ENCODE measurements at places on chromosomes 16 and 17. TPM values are rescaled to one million over a fixed set of nuclear protein-coding genes. Genes with fewer than 3 reads are reported as not detected.

DNA sequence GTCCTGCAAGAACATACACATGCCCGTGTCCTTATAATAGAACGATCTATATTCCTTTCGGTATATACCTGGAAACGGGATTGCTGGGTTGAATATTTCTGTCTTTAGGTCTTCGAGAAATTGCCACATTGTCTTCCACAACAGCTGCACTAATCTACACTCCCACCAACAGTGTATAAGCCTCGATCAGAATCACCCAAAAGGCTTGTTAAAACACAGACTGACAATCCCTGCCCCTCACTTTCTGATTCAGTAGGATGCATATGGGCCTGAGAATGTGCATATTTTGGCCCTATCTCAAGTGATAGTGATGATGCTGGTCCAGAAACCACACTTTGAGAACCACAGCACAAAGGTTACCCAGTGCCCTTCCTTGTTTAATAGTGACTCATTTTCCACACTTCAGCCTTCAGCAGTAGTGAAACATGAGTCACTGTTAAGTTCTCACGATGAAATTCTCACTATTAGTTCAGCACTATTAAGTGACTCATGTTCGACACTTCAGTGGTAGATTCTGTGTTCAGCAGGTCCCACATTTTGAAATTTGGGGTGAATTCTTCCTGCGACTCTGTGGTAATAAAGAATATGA, 215.6 kb downstream of the GRIN2A start:
- DNase-seq: no peak

DNA sequence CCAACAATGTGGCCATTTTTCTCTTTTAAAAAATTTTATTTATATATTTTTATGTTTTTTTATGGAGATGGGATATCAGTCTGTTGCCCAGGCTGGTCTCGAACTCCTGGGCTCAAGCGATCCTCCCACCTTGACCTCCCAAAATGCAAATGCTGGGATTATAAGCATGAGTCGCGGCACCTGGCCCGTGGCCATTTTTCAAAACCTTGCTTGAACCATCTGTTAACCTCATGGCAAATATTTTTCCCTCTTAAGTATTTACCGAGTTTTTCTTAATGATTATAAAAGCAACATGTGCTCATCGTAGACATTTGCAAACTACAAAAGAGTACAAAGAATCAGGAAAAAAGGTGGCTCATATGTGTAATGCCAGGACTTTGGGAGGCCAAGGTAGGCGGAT, 127.6 kb downstream of the ABCC6 start:
- no peak for DNase-seq

- no peak for DNase-seq
Measured at GRCh38 chr17:3546997-3547396, 10.6 kb downstream of the TRPV3 start.

- no peak for DNase-seq
Measured at GRCh38 chr17:73138541-73139138, 26.2 kb upstream of the SSTR2 start.

DNA sequence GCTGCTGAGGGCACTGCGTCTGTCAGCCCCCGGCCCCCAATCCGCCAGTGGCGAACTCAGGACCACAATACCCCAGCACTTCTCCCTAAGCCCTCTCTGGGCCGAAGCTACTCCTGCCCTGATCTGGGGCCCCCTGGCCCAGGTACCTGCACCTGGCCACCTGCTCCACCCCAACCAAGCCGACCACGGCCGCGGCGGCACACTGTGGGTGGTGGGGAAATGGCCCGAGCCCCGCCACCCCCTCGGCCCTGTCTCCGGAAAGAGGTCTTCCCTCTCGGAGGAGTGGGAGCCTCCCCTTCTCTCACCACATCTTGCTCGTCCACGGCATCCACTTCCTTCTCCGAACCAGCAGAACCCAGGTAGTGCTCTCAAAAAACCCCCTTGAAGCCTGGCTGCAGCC, 3.4 kb upstream of the FBRS start:
- no peak for DNase-seq

DNA sequence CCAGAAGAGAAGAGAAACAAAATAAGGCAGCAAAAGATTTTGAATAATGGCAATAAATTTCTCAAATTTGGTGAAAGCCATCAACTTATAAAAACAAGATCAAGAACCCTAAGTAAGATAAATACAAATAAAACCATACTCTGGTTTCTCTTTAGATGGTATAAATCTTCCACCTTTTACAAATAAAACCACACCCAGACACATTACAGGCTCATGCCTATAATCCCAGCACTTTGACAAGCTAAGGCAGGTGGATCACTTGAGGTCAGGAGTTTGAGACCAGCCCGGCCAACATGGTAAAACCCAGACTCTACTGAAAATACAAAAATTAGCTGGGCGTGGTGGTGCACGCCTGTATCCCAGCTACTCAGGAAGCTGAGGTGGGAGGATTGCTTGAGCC, 43.8 kb downstream of the TTLL6 start:
- DNase-seq: no peak

GRCh38 chr17:40180694-40181093, 3.4 kb downstream of the RAPGEFL1 start:
- DNase-seq: no peak

DNA sequence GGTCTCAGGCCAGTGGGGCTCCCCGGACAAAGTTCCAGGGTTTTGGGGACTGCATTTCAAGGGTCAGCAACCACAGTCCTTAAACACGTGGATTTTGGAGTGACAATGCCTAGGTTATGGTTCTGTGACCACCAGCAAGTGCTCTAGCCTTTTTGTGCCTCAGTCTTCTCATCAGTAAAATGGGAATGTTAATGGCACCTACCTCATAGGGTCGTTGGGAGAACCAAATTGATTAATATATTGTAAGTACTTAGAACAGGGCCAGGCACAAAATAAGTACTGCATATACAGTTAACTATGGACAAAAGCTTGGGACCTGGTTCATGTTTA, 13.8 kb downstream of the IL4R start:
- DNase-seq: no peak

GRCh38 chr17:76539631-76540271, at the start of gene PRCD:
Gene PRCD, plus strand, starts transcription at chr17:76540044. Its CDS starts 98 bp downstream, at chr17:76540142.
- peak; percentile 59 for DNase-seq

GRCh38 chr17:34579017-34579946, at the start of gene TMEM132E:
Gene TMEM132E, plus strand, starts transcription at chr17:34579582. Its CDS starts 1,495 bp downstream, at chr17:34581077.
- no peak for DNase-seq

GRCh38 chr17:66469461-66469860, 167.0 kb downstream of the PRKCA start:
- DNase-seq: no peak

DNA sequence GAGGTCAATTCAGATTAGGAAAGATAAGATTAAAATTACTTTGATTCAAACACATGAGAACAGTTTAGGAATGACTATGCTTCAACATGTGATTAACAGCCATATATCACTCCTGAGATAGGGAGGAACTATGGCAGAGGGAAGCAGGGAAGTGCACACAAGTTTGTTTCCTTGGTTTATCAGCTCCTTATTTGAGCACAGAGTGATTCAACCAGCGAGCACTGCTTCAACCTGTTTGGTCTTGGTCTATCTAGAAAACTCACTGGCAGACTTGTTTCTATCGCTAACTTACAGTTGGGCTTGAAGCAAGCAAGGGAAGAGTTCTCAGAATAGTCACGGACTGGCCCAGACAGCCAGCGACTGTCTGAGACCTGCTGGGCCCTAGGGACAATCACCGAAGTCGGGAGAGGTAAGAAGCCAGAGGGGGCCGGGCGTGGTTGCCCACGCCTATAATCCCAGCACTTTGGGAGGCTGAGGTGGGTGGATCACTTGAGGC, 23.5 kb downstream of the TUBG1 start:
- DNase-seq: no peak

DNA sequence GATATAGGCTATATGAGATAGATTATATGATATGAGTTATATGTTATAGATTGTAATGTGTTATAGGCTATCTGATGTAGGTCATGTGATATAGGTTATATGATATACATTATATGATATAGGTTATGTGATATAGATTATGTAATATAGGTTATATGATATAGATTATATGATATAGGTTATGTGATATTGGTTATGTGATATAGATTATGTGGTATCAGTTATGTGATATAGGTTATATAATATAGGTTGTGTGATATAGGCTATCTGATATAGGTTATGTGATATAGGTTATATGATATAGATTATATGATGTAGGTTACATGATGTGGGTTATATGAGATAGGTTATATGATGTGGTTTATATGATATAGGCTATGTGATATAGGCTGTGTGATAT, 68.5 kb downstream of the RGS9 start:
- DNase-seq: no peak

DNA sequence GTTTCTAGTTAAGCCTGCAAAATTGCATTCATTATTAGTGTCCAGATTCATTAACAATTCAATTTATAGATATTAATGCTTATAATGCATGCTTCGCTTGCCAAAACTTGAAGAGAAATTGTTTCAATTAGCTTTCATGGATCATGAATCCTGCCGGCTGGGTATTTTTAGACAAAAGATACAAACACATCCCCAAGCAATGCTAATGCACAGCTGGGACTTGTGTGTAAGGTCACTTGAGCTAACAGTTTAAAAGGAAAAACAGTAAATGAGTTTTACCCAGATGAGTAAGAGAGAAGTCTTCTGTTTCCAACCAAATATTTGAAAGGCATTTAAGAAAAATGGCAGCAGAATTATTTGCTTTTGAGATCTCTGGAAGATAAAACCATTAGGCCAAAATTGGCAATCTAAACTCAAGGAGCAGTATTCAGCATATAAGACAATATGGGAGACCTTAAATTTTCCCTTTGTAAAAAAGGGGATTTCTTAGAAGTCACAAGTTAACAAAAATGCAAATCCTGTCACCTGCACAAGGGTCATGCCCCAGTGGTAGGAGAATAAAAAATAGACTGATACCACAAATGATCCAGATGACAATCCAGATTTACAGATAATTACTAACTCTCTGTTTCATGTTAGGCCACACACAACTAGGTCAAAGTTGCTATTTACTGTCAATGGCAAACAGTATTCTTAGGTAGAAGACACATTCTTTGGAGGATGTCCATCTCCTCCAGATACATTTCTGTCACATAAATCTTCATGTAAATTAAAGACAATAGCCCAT, 418.4 kb upstream of the PMFBP1 start:
- DNase-seq: no peak

DNA sequence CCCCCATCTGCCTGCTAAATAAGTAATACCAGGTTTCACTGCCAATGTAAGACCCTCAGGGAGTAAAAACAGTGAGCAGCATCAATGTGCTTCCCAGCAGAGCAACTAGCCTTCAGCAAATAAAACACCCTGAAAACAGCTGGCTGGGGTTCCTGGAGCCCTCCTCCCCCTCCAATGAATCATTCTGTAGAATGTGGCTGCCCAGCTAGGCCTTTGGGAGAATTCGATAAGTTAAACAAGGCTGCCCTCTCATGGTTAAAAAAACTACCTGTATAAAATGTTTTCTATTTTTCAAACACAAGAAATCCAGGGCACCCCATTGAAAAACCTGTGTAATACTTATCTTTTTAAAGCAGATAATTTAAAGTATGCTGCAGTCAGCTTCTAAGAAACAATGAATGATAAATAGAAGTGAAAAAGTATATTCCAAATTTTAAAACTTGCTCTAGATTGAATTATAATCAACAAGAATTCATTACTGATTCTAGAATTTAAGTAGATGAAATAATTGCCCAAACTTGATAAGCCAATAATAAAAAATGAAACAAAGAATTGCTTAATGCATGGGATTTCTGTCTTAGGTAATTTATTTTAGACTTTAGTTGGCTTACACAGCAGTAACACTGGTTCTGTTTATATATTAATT, 9.4 kb upstream of the TOM1L1 start:
- peak; percentile 57 for DNase-seq

TBC1D3K gene
- not detected for polyA plus RNA-seq

ABCC11 gene
- polyA plus RNA-seq: 0.09 TPM

GAST gene
- polyA plus RNA-seq: not detected

Measured in A549 (cell line).